GM12878 (cell line): ENCODE measurements at places on chromosomes 16 and 17. TPM values are rescaled to one million over a fixed set of nuclear protein-coding genes. Genes with fewer than 3 reads are reported as not detected.

DNA sequence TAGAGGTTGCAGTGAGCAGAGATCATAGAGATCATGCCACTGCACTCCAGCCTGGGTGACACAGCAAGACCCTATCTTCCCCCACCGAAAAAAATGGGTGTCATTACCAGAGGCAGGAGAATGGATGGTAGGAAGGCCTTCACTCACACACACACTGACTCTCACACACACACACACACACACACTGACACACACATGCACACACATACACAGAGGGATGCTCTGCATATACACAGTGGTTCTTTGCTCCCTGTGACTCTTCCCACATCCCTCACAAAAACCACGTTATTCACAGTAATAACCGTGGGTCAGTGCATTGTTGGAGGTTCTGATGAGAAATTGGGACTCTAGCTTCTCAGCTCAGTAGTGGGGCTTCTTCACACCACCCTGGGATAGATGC is 300.2 kb upstream of the N4BP1 start:
- DNase-seq = no peak

The HOXB3 gene
- 0.19 and 0.35 TPM in 2 replicates for polyA plus RNA-seq

The MT1H gene
- polyA plus RNA-seq = 6.0 and 6.7 TPM in 2 replicates

GRCh38 chr16:23254338-23254737 is 47.8 kb upstream of the SCNN1B start:
- no peak for DNase-seq

GRCh38 chr16:81607805-81608522 is 163.4 kb downstream of the CMIP start:
- no peak for DNase-seq

DNA sequence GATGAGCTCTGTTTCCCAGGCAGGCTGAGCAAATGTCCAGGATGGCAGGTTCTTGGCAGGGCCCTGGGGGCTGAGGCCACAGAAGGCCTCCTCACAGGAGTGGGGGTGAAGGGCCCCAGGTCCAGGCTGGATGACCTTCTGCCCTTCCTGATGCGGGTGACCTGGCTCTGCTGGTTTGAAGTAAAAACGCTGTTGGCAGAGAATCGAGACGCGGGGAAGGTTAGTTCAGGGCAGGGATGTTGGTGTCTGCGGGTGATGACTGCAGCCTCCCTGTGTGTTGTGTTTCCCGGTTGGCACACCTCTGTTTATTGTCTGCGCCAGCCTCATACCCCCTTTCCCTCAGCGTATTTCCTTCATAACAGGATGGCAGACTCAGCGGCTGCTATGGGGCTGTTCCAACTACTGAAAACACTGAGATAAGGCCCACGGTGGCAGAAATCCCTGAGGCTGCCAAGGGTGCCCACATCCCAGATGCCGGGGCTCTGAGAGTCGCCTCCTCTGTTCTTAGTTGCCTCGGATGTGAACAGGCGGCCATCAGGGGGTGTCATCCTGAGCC is 104.6 kb downstream of the METRNL start:
- no peak for DNase-seq

DNA sequence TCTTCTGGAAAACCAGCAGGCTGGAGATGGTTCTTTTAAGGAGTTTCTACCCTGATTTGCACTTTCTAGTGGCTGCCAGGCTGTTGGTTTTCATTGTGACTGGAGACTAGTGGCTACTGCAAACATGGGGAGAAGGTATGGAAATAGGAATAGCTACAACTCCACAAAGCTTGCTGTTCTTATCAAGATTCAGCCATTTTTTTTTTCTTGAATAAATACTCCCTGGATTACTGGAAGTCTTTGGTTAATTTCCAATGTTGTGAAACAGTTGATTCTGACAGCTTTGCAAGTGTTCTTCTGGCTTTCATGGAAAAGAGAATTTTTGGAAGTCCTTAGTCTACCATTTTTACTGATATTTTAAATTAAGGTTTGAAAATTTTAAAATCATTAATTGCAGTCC is 277.7 kb downstream of the HS3ST3A1 start:
- DNase-seq = no peak

DNA sequence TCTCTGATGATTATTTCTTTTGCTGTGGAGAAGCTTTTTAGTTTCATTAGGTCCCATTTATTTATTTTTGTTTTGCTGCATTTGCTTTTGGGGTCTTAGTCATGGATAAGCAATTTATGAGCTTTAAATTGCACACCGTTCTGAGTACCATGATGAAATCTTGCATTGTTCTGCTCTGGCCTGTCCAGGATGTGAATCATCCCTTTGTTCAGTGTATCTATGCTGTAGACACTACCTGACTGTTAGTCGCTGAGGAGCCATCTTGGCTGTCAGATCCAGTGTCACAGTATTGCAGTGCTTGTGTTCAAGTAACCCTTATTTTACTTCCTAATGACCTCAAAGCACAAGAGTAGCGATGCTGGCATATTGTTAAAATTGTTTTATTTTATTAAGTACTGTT is 218.0 kb upstream of the CNTNAP4 start:
- DNase-seq = no peak

GRCh38 chr17:31291820-31292219 is 5.2 kb downstream of the OMG start:
- no peak for DNase-seq

The NPIPA3 gene
- 1.2 TPM in 1 of 2 replicates, not detected in the other for polyA plus RNA-seq

The SOX8 gene
- polyA plus RNA-seq = not detected in 2 replicates

DNA sequence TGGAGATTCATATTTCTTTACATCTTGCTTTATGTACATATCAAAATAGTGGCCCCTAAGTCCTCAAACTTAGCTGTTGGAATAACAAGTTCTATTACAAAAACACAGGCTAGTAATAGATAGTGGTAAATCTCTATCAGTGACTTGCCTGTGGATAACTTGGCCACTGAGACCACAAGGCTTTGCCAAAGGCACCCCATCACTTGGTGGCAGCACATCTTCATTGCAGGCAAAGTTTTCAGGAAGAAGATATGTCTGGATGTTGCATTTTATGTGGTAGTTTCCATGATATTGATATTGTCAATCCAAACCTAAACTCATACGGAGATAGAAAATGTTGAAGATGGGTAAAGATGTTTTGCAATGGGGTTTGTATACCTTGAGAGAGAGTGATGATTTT is 58.5 kb downstream of the KNOP1 start:
- no peak for DNase-seq

The CIBAR2 gene
- 0.17 TPM in 1 of 2 replicates, not detected in the other for polyA plus RNA-seq

DNA sequence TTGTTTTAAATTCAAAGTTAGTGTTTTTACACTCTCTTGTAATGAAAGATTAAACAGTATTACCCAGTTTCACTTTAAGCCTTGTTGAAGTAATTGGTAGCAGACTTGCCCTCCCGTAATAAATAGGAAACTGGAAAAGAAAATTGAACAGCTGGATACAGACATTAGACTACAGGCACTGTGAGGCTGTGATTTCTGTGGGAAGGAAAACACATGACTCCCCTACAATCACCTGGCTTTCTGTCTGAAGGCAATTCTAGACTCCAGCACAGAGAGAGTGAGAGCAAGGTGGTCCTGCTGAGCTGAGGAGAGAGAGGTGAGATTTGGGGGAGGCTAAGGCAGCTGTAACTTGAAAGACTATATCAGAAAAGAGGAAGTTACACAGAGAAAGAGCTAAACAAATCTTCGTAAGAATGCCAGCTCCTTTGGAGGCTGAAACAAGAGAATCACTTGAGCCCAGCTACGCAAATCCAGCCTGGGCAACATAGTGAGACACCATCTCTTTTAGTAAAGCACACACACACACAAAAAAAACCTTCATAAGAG is 57.8 kb upstream of the CDYL2 start:
- DNase-seq = no peak

- DNase-seq = no peak
Measured at GRCh38 chr17:45752246-45752645, 31.9 kb upstream of the CRHR1 start.

DNA sequence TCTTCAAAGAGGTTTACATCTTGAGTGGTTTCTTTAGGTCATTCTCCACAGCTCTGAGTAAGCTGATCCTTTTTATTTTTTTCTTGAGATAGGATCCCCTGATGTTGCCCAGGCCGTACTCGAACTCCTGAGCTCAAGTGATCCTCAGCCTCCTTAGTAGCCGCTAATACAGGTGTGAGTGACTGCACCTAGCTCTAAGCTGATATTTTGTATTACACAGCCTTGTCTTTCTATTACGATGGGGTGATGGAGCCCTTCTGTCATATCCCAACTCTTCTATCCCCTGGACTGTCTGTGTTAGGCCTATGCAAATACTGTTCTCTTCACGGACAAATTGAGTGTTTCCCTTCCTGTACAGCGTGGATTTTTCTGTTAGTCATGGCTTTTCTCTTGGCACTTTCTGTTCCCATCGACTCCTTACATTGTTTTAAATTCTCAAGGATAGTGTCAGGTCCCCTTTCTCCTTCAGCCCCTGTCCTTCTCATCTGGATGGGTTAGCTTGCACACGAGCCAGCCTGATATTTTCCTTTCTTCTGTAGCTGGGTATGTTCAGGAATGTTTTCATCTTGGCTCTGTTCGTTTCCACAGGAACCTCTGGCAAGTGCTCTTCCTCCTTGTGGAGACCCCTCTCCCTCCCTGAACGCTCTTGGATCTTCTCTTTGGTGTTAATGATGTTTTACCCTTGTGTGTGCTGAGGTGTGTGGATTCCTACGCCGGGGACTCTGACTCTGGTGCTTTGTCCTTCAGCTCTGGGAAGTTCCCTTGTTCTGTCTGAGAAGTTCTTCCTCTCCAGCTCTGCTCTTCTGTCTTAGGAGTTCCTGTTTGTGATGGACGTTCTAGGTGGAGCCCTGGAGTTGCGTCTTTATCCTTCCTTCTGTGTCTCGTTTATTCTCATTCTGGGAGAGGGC is 2.3 kb downstream of the BANP start:
- DNase-seq = no peak

- no peak for DNase-seq
Measured at GRCh38 chr16:89023151-89023551, 46.1 kb upstream of the CBFA2T3 start.

GRCh38 chr17:41785091-41785858 is 1.2 kb downstream of the JUP start:
- DNase-seq = no peak

DNA sequence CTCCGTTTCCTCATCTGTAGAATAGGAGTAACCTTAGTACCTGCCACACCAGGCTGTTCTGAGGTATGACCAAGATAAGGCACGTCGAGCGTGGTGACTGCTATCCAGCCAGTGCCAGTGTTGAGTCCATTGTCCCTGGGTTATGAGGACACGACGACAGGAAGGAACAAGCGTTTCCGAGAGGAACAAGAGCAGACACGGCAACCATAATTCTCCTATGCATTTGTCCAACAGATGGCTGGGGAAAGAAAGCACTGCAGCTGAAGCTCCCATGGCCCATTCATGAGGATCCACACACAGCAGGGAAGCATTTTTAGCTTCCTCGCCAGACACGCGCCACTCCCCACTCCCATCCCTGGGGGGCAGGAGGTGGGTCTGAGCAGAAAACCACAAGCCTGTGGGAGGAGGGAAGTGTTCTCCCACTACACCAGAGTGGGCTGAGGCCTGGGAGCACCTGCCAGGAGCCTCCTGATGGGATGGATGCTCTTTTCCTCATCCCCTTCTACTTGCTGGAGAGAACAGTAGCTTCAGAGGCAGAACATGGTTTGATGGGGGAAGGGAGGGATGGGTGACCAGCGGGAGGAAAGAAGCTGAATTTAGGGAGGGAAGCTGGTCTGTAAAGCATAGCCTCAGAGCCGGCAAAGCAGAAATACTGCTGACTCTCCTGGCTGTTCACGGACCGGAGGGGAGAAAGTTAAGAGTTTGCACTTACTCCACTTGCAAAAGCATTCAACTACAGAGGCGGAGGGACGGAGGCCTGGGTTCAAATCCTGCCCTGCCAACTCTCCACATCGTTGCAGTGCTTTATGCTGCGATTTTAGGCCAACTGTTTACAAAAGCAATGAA is 2.7 kb downstream of the COTL1 start:
- DNase-seq = no peak

The OR1F1 gene
- not detected in 2 replicates for polyA plus RNA-seq

- DNase-seq = no peak
Measured at GRCh38 chr17:82328141-82328993, 5.2 kb downstream of the SECTM1 start.

DNA sequence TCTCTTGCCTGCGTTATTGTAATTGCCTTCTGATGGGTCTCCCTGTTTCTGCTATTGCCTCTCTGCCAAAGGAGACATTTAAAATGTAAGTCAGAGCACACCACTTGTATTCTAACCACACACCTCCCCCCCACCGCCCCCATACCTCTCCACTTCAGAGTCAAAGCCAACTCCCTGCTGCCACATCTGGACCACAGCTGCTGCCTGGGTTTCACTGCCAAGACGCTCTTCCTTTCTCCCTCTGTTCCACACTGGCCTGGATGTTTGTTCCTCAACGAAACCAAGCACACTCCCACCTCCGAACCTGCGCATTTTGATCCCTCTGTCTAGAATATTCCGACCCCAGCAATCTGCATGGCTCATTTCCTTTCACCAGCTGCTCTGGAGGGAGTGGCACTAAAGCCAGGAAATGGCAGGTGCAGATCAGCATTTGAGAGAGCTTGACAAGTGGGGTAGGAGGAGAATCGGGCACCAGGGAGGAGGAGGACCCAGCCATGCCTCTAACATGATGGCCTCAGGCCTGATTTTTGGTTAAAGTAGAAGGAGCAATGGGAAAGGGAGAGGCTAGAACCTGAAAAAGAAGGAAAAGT is 92.4 kb upstream of the HS3ST2 start:
- no peak for DNase-seq

DNA sequence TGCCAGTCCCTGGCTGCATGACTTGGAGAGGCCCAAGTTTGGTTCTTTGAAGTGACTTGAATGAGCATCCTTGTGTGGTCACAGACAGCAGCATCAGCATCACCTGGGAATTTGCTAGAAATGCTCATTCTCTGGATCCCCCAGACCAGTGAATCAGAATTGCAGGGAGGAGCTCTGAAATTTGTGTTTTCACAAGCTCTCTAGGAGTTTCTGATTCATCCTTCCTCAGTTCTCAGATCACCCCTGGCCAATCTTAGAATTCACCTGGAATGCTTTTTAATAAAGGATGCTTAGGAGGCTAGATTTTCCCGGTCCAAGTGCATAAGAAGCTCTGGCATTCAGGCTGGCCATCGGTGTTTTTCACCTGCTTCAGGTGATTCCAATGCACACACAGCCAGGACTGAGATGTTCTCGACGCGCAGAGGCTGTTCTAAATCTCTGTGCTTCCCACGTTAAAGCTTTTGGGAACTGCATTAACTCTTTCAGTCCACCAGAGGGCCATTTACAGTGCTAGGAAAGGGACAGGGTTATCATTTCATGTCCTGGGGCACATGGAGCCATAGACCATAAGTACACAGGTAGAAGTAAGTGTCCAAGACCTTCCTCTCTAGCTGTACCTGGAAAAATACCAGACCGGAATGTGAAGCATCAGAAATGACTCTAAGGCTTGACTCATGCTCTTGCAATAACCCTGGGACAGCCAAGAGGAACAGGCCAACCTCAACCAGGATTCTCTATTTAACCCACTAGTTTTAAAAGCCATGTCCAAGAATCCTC is 85.7 kb upstream of the XYLT1 start:
- DNase-seq = no peak
